ENCODE measurements at places on chromosomes 2 and 18.
A peak's percentile ranks its signal among the peaks of the same experiment; 100 is the strongest.

- H3K36me3 ChIP-seq = no peaks in the 10 kb centered on the region
- no peaks in the 10 kb centered on the region for H3K27me3 ChIP-seq
- no peak overlapping the region for H3K4me3 ChIP-seq
- no peak for DNase-seq
- no peaks in the 10 kb centered on the region for H3K4me1 ChIP-seq
Measured at GRCh38 chr2:166091439-166091838, 36.4 kb downstream of the SCN1A start.

DNA sequence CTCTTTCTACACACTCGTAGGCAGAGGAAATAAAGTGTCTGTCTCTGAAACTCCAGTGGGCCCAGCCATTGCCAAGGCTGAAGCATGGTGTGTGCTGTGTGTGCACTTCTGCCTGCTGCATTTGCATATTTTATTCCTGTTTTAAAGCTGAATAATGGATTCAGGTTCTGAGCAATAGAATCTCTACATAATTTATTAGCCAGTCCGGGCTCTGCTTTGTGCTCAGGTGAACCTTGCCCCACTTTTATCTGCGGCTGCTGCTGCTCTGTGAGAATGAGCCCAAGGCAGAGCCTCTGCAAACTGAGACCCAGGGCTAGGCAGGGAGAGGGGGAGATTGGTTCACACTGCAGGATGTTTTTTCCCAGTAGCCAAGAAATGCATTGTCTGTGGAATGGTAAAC is 64.6 kb upstream of the SH3BP4 start:
- H3K27me3 ChIP-seq = no peaks in the 10 kb centered on the region
- H3K36me3 ChIP-seq = no peaks in the 10 kb centered on the region
- no peaks in the 10 kb centered on the region for H3K4me1 ChIP-seq
- no peak overlapping the region for H3K27ac ChIP-seq
- H3K4me3 ChIP-seq = no peak overlapping the region
- DNase-seq = no peak

DNA sequence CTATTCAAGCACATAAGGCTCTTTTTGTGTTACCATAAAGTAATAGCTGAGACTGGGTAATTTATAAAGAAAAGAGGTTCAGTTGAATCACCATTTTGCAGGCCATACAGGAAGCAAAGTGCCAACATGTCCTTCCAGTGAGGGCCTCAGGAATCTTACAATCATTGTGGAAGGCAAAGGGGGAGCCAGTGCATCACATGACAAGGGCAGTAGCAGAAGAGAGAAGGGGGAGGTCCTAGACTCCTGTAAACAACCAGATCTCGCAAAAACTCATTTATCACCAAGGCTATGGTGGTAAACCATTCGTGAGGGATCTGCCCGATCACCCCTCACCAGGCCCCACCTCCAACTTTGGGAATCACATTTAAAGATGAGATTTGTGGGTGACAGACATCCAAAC is 16.7 kb downstream of the DSG4 start:
- H3K4me1 ChIP-seq = no peaks in the 10 kb centered on the region
- H3K27me3 ChIP-seq = no peaks in the 10 kb centered on the region
- no peak for DNase-seq

DNA sequence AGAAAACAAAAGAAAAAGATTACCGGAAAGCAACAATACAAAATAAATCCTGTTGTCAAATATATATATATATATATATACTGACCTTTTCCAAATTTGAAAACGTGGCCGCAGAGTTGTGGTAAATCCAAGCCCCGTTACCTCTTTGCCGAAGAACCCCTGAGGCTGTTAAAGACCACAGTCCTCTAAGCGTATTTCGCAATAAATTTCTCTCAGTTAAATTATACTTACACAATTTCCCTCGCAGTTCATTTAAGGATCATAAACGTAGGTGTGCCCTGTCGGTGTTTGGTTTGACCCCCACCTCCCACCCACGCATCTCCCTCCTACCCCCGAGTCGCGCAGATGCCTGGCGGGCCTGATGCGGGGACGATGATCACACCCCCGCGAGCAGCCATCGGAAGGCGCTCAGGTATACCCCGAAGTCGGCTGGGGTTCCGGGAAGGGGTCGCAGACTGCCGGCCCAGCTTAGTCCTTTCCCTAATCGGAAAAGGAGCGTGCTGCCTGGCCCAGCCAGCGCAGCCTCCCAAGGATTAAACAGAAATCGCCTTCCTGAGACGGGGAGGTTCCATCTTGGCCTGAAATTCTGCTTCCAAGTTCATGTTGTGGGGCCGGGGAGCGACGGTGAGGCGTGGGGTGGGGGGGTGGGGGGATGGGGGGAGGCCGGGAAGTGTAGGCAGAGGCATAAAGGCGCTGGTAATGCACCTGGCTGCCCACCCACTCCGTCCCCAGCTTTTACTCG is 2.9 kb upstream of the MEIS1 start:
- H3K4me1 ChIP-seq = peaks cover 3% of the 10 kb centered on the region
- no peak overlapping the region for H3K27ac ChIP-seq
- peaks cover 34% of the 10 kb centered on the region for H3K27me3 ChIP-seq
- H3K4me3 ChIP-seq = no peak overlapping the region
- DNase-seq = peak; percentile 30

DNA sequence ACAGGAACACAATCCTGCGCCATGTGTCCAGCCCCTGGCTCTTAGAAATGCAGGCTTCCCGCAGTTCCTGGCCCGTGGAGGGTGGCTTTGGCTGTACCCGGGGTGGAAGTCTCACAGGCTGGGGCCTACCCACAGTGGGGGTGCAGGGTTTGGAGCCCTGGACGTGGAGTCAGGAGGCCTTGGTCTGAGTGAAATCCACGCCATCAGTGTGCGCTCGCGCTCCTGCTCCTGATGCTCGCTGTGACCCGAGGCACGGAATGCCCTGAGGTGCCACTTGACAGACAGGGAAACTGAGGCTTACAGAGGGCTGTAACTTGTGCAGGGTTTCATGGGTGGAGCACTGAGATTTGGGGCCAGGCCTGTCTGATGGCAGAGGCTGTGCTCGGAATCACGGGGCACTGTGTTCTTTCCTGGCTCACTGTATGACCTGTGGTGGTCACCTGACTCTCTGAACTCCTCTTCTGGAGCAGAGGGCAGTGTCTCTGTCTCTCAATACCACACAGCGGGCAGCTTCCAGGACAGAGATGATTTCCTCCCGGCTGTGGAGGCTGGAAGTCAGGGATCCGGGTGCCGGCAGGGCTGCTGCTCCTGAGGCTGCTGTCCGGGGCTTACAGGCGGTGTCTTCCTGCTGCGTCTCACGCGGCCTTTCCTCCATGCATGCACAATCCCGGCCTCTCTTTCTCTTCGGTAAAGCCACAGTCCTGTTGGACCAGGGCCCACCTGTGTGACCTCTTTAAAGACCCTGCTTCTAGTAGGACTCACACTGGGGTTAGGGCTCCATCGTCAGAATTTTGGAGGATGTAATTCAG is 25.9 kb upstream of the ALLC start:
- no peak for DNase-seq
- no peaks in the 10 kb centered on the region for H3K36me3 ChIP-seq
- no peak overlapping the region for H3K4me3 ChIP-seq
- H3K27me3 ChIP-seq = no peaks in the 10 kb centered on the region
- no peak overlapping the region for H3K27ac ChIP-seq
- peaks cover 6% of the 10 kb centered on the region for H3K4me1 ChIP-seq

DNA sequence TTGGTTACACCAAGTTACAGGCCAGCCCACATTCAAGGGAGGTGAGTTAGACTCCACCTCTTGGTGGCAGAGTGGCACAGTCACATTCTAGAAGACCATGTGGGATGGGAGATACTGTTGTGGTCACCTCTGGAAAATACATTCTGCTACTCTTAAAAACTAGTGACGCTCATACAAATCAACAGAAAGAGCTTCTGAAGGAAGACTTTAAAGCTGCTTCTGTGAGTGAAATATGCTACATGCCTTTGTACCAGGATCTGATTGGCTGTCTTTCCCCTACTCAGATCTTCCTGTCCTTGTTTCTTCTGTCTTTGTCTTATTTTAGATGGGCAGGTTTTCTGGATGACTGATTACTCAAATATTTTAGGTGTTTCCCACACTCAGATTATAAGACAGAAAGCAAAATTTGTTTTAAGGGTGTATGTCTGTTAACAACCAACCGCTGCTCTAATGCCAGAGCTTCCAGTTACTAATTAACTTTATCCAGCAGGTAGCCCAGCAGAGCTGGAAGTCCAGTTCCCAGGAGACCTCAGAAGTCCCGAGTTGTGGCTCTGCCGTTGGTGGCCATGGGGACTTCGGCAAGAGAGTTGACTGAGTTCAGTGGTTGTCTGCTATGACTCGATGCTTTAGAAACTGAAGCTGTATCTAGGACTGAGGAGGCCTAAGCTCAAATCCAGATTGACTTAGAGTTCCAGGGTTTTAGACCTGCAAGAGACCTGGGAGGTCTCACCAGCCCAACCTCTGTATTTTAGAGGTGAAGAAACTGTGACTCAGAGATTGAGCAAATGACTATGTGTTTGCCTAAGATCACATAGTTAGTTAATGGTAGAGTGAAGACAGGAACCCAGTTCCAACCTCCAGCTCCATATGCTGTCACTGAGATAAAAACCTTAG is 7.4 kb downstream of the IL1R2 start:
- DNase-seq = no peak
- no peak overlapping the region for H3K27ac ChIP-seq
- H3K36me3 ChIP-seq = no peaks in the 10 kb centered on the region

DNA sequence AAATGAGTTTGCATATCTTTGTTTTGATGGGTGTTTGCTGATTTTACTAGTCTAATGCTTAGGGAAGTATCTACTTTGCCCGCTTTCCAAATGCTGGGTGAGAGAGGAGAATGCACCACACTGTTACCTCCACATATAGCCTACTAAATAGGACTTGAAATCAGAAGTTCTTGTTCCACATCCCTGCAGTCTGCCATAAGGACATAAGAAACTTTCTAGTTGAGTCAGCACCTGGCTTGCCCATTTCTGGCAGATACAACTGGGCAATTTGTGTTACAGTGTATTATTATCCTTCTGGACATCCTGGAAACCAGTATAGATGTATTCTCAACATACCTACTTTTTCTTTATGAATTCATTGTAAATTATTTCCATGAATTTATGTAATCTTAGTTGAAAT is 29.5 kb downstream of the ANXA4 start:
- no peak overlapping the region for H3K27ac ChIP-seq
- H3K36me3 ChIP-seq = no peaks in the 10 kb centered on the region
- peaks cover 19% of the 10 kb centered on the region for H3K4me1 ChIP-seq
- H3K4me3 ChIP-seq = no peak overlapping the region

- no peaks in the 10 kb centered on the region for H3K4me1 ChIP-seq
- no peaks in the 10 kb centered on the region for H3K36me3 ChIP-seq
- DNase-seq = no peak
- no peak overlapping the region for H3K4me3 ChIP-seq
- H3K27ac ChIP-seq = no peak overlapping the region
- no peaks in the 10 kb centered on the region for H3K27me3 ChIP-seq
Measured at GRCh38 chr2:119864318-119864717, 104.6 kb downstream of the PTPN4 start.

DNA sequence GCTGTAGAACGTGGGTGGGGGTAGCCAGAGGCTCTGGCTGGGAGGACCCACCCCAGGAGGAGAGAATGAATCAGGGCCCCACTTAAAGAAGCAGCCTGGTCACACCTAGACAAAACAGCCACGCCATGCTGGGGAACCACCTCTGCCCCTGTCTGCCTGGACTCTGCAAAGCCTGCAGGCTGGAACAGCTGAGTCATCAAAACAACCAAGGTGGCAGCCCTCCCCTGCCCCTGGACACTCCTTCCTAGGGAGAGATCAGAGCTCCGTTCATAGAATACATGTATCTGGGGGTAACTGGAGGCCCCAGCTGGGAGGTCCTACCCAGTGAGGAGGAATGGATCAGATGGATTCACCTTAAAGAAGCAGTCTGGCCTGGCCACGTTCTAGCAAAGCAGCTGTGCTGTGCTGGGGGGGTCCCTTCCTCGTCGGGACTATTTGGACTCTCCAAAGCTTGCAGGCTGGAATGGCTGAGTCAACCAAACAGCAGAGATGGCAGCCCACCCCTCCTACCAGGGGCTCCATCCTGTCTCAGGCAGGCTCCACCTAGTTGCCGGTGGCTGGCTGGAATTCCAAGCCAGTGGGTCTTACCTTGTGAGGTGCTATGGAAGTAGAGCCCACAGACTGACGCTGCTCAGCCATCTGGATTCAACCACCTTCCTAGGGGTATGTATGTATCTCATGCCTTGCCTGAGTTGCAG is 50.5 kb upstream of the NT5C1B start:
- no peaks in the 10 kb centered on the region for H3K4me1 ChIP-seq
- H3K4me3 ChIP-seq = no peak overlapping the region
- DNase-seq = no peak
- no peak overlapping the region for H3K27ac ChIP-seq

Data from muscle of leg (tissue), 16 donors.